ENCODE measurements at places on chromosomes 1 and 21.

DNA sequence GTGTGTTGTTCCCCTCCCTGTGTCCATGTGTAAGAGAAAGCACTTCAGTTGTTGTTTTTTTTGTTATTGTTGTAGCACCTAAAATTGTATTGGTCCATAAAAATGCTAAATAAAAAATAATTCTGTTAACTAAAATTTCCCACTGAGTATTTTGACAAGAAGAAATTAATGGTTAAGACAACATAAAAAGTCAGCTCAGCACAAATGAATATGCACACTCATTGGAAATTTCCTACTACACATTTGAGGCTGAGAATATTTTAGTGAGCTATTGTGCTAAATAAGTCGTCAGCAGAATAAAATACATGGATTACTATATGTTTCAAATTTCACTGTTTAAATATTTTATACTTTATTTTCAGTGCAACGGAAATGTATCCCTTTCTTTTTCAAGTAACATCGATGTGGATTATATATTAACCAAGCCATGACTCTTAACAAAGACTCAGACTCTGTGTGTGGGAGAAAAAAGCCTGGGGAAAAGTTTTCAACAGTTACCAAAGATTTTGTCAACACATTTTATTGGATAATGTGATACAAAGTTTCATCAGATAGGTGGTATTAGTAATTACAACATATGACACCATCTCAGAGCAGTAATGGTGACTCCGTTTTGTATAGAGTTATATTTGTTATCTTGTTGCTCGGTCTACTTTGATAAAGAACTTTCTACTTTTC is 63.4 kb downstream of the LYPLAL1 start:
- DNase-seq: no peak

- no peak for DNase-seq
Measured at GRCh38 chr1:54973205-54973921, 7.1 kb upstream of the TMEM61 start.

DNA sequence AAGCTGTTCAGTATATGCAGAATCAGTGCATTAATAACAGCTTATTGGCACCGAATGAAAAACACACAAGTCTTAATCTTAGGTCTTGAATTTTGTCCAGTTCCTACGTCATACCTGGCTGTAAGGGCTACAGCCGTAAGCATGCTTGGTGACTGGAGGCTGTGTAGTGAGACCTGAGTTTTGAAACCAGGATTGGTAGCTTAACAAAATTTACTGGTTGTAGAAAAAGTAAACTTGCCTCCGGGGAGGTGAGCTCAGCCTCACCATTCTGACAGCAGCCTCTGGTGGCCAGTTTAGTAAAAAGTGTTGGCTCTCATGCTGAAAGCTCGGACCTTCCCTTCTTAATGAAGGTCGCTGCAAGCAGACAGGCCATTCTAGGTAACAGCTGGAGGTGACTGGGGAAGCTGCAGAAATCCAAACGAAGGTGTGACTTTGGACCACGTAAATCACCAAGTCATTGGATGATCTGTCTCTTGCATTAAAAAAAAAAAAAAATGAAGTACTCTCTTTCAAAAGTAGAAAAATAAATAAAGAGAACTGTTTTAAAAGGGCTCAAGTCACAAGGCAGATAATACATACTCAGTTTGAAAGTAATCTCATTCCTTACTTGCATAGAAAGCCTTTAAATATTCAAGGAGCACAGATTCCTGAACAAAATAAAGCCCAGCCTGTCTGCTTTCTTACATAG is 48.9 kb downstream of the HLCS start:
- DNase-seq: no peak

DNA sequence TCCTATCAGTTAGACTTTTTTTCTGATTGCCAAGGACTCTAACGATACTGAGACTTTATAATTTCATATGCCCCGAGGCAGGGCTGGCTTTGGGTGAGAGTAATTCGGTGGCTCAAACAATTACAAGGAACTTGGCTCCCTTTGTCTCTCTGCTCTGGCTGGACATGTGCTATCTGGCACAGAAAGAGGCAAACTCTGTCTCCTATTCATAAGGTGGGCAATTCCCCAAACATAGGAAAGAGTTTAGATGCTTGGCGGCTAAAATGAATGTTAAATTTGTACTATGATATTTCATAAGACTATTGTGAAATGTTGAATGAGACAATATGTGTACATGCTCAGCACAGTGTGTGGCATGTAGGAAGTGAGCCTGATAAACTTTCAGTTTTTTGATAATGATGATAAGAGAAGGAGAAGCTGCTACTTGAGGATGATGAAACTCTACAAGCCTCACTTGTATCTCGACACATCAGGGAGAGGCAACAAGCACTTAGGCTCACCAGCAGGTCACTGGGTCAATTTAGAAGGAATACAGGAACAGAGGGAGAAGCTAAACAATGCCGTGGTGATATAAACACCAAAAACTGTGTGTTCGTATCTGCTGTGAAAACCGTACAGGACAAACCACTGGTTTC is 12.6 kb upstream of the NTPCR start:
- DNase-seq: no peak

- DNase-seq: no peak
Measured at GRCh38 chr1:224631462-224632115, 15.5 kb downstream of the CNIH3 start.

DNA sequence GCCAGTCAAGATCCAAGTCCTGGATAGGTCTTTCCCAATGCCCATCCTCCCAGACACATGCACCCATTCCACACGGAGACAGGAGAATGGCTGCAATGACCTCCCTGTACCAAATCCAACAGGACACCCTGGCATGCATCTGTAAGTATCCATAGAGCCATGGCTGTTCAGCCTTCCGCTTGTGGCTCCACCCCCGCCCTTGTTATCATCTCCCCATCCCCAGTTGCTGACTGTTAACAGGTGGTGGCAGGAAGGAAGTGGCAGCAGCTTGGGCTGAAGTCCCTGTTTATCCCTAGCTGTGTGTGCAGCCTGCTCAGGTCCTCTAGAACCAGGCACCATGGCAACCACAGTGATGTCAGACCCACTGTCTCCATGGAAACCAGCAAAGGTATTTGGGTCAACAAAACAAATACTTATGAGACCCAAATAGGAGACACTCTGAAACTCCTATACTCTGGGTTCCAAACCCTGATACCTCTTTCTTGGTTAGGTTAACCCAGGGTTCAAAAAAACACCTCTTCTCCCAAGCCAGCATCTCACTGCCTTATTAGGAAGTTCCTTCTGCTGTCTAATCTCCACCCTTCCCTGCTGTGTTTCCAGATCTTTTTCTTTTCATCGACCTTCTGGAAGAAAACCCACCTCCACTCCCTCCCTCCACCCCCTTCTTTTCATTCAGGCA is 721 bp downstream of the PBXIP1 start:
- peak; percentile 86 for DNase-seq

DNA sequence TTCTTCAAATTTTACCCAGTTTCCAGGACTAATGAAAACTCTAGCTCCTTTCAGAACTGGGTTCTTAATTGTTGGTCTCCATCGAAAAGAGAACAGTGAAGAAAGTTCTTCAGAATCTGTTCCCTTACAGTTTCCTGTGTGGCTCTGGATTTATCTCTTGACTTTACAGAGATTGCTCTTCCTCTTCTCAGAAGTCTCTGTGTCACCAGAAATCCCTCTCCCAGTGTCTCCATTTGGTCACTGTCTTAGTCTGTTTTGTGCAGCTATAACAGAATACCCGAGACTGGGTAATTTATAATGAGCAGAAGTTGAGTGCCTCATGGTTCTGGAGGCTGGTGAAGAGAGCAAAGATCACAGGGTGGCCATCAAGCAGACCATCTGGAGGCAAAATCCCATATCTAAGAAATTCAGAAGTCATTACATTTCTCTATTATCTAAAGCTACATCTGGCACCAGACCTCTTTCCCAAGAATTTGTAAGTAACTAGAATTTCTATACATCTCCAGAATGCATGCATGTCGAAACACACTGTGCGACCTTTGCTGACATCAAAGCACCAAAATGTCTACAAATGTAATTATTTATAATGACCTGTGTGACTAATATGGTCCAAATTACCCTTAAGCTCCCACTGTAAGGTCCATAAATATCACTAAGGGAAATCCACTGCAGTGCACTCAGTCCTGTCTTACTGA is 65.4 kb upstream of the KRTAP19-8 start:
- no peak for DNase-seq

- no peak for DNase-seq
Measured at GRCh38 chr1:168920456-168921094, 185.9 kb upstream of the ATP1B1 start.

- no peak for DNase-seq
Measured at GRCh38 chr1:228740543-228741317, 5.5 kb downstream of the RHOU start.

GRCh38 chr1:60280256-60280655 is 206.7 kb upstream of the C1orf87 start:
- no peak for DNase-seq

DNA sequence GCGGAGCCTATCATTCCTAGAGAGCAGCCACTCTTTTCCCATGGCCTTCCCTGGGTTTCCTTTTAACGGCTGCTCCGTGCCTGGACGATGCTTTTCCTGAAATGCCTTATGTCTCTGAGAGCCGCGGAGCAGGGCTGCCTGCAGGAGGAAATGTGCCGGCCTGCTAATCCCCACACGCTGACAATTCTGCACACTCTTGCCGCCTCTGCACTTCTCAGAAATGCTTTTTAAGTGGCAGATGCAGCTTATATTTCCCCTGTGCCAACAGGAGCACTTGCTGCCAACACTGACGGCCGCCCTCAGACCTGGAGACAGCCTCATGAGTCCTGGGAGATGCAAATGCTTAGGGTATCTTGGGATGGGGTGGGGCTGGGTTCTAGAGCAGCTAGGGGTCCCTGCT is 253.2 kb downstream of the GRIK3 start:
- DNase-seq: no peak

GRCh38 chr1:65214340-65215027 is 66.5 kb downstream of the AK4 start:
- no peak for DNase-seq

GRCh38 chr1:74463333-74463988 is 49.0 kb downstream of the LRRC53 start:
- DNase-seq: no peak

GRCh38 chr1:246000638-246001015 is 506.5 kb downstream of the SMYD3 start:
- no peak for DNase-seq

DNA sequence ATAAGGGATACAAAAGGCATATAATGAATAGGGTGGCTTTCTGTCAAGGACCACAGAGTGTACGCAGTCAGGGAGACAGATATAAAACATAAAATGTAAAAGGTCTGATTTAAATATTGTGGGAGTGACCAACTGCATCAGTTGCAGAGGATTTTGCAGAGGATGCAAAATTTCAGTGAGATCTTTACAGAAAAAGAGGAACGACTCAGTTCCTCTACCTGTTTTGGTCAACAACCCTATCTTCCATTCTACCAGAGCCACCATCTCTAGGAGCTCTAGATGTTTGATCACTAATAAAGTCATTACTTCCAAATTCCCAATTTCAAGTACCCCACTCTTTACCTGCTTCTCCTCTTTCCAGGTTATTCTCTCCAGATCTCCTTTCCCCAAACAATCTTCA is 16.5 kb downstream of the SOD1 start:
- DNase-seq: no peak

GRCh38 chr21:46660505-46660904 is 25.0 kb downstream of the PRMT2 start:
- DNase-seq: peak; percentile 29

DNA sequence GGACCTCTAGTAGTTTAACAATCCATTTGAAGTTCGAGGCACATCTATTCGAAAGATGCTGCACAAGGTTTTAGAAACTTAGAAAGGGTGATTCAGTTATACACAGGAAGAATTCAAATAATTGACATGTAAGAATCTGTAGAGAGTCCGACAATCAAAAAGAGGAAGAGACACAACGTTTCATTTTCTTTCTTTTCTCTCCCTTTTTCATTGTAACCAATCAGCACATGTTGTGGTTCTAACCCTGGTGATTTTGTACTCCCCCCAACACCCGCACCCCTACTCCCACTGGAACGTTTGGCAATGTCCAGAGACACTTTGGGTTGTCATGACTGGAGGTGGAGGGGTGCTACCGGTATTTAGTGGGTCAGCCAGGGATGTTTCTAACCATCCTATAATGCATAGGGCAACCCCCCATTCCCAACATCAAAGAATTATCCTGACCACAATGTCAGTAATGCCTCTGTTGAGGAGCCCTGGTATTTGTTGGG is 4.9 kb downstream of the TGFB2 start:
- DNase-seq: no peak

GRCh38 chr21:33281096-33281652 is 15.0 kb downstream of the IL10RB start:
- no peak for DNase-seq

DNA sequence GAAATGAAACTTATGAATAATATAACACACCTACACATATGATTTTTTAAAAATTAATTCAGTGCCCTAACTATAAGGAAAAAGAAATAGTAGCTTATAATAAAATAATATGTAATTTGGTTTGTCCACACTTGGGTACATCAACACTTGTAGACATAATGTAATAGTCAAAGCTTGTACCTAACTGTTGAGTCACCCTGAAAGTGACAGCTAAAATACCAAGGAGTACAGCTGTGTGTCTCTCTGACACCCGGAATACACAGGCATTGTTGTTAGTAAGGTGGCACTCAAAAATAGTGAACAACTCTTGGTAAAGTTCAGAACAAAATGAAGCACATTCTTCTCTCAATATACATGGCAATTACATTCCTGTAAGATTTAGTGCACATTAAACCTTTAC is 243.4 kb downstream of the TRABD2B start:
- no peak for DNase-seq

DNA sequence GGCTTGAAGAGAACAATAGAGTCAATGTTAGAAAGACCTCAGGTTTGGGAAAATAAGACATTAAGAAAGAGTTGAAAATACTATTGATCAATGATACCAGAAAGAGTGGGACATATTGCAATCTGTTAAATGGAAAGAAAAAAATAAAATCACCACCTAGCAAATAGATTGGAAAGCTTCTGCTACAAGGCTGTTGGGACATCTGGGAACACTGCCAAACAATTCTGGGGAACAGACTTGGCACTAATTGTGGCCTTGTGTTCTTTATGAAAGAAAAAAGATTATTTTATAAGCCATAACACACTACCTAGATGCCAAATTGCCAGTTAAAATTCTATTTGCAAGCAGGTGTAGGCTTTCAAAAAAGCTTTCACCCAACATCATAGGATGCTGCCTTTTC is 137.8 kb downstream of the TSEN15 start:
- no peak for DNase-seq

DNA sequence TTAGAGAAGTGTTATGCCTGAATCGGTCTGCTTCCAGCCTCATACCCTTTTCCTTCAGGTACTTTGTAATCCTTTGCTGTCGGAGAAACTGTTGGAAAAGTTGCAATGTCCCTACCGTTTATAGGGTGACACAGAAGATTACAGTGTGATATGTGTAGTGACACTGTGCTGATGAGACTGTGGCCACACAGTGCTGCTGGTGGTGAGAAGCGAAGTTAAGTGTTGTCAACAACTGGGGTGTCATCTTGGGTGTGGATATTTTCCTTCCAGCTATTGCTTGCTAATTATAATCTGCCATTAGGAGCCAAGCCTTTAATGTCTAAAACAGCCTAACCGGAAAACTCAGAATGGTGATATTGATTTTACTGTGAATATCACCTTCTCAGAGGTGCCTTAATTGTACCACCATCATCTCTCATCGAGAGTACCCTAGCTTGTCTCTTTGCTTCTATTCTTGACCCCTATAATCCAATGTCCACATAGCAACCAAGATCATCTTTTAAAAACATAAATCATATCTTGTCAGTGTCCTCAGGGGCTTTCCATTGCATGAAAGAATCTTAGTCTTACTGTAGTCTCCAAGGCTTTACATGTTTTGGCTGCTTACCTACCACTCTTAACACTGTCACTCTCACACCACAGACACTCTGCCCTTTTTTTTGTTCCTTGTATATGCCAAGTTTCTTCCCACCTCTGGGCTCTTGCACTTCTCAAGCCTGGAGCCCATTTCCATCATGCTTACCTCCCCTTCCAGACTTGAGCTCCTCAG is 89.4 kb upstream of the PGD start:
- DNase-seq: no peak
